ENCODE measurements at places on chromosomes 3 and 15. TPM values are rescaled to one million over a fixed set of nuclear protein-coding genes. Genes with fewer than 3 reads are reported as not detected.

Gene GABRR3
- total RNA-seq: not detected

Gene ERC2
- total RNA-seq: 17.0 TPM

Gene PCLAF
- total RNA-seq: 2.6 TPM

Gene SAMD7
- total RNA-seq: not detected

Gene XCR1
- not detected for total RNA-seq

Gene TGM5
- not detected for total RNA-seq

Gene LSAMP
- total RNA-seq: 12.2 TPM

Gene HDAC11
- 17.3 TPM for total RNA-seq

Gene RAB8B
- total RNA-seq: 21.5 TPM

Gene CFAP91
- 3.3 TPM for total RNA-seq

Gene KCNAB1
- not detected for total RNA-seq

Gene CPLX3
- total RNA-seq: not detected

Gene FSD2
- not detected for total RNA-seq

Gene FRMD4B
- 13.6 TPM for total RNA-seq

Gene SH2D7
- total RNA-seq: not detected

Gene FOXL2
- 0.68 TPM for total RNA-seq

DNA sequence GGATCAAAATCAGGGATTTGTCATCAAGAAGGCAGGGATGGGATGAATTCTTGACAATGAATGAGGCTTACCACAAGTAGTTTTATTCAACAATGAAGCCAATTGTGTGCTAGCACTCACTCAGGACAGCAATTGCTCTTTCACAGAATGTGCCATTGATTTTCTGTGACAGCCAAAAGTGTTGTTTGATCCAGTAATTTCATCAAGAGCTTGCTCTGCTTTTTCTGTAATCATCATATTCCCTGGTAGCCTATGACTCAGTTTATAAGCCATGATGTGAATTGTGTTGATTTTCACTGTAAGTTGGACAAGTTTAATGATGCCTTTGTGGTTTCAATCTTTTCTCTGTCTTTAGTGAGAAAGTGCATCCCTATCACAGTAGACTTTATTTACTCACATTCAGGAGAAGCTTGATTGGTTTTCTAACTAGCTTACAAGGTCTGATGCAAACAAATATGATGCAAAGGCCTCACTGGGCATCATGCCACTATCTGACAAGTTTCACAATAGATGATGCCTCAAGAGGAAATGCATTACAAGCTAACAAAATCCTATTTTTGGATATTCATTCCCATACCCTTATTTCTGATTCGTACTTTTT lies 13.6 kb upstream of the CSRNP1 start:
- no peak for DNase-seq

GRCh38 chr3:174581558-174581957 lies 277.6 kb upstream of the NAALADL2 start:
- DNase-seq: no peak

GRCh38 chr3:23431764-23432163 lies 228.6 kb downstream of the UBE2E2 start:
- DNase-seq: no peak

DNA sequence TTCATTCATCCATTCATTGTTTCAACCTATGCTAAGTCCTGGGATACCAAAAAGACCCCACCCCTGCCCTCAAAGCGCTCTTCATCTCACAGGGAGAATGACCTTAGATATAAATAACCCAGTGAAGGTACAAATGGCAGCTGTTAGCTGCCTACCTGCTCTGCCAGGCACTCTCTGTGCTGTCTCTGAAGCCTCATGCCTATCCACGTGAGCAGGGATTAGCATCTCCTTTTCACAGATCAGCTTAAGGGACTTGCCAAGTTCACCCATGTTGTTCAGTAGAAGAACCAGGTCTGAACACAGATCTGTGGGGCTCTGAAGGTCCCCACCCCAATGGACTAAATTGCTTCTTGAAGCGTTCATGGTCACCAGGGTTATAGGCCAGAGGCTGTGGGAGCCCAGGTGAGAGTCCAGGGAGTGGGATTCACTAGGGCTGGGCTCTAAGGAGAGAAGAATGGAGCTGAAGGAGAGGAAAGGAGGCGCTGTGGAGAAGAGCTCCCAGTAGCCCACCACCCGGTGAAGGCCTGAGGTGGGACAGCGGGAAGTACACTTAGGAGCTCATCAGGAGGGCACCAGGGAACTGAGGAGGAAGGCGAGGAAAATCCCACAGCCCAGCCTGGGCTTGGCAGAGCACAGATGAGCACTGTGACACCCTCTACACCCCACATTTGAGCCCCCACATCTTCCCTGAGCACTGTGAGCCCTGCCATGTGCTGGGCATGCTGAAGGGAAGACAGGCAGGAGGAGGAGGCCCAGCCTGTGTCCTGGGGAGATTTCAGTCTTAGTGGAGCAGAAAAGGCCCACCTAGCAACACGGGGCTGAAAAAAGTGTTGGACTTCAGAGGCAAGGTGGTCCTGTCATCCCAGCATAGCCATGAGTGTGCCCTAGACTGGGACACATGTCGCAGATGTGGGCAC lies 20.4 kb downstream of the RBP1 start:
- no peak for DNase-seq

GRCh38 chr15:101532865-101533264 lies 43.4 kb upstream of the PCSK6 start:
- DNase-seq: no peak

DNA sequence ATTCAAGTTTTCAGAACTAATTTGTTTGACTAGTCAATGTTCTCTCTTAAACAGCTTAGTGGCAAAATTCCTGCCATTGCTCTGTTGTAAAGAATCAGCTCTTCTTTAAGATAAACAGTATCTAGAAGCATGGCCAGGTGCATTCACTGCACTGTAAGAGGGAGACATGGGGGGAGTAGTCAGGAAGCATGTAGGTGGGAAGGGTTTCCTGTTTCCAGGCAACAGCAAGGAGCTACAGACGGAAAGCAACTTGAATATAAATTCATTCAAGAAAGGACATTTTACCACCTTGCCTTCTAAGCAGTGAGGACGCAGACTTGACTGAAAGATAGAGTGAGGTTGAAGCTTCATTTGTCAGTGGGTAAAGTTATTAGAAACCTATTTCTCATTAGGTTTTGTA lies 55.3 kb downstream of the BBX start:
- no peak for DNase-seq

- DNase-seq: no peak
These were observed 81.1 kb downstream of the PDCD6IP start for GRCh38 chr3:33879540-33879939.

GRCh38 chr3:126937533-126937932 lies 45.4 kb upstream of the PLXNA1 start:
- DNase-seq: no peak

DNA sequence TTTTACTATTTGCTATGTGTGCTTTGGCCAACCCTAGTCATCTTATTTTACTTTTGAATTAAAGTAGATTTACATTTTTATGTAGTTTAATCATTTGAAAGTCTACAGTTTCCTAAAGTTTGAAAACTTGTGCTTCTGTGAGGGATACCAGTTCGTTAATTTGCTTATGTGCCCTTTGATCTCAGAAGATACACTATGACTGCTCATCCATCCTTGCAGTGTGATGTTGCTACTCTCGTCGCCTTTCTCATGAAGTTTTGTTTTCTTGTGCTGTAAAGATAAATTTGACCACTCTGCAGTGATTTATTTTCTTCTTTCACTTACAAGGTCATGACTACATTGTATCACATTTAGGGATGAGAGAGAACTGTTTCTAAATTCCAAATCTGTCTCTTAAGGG lies 16.3 kb downstream of the SNRPN start:
- no peak for DNase-seq

DNA sequence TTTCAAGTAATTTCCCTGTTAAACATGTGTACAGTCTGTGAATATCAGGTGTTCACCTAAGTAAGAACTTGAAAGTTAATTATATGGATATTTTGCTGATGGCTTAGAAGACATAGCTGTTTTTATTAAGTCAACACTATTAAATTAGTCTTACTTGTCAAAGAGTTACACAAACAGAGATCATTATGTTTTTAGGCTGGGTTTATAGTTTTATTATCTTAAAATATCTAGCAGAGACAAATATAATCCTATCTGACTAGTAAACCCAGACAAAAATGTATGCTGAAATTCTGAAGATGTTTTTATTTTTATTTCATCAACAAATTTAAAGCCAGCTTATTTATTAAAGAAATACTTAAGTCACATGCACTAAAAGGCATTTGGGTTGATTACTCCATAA lies 51.2 kb upstream of the CCK start:
- DNase-seq: no peak

GRCh38 chr3:46184469-46184868 lies 23.6 kb downstream of the CCR1 start:
- peak; percentile 44 for DNase-seq

GRCh38 chr3:150607267-150608065 lies 4.3 kb downstream of the SELENOT start:
- DNase-seq: no peak

DNA sequence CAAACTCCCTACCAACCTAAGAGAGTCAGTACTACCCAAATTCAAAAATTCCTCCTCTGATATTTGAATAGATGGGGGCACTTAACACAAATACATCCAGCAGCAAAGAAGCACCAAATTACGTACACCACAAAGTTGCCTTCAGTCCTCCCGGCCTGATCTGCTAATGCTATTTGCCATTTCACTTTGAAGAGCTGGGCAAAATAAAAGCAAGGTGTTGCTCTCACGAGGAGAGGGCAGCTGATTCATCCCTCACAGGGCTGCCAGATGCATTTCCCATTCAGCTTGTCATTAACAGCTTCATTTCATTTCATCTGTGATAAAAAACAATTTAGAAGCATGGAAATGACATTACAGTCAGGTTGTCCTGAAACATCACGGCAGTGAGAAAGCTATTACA lies 283.4 kb upstream of the VEPH1 start:
- DNase-seq: no peak

GRCh38 chr15:74511583-74511982 lies 29.4 kb upstream of the ARID3B start:
- no peak for DNase-seq

DNA sequence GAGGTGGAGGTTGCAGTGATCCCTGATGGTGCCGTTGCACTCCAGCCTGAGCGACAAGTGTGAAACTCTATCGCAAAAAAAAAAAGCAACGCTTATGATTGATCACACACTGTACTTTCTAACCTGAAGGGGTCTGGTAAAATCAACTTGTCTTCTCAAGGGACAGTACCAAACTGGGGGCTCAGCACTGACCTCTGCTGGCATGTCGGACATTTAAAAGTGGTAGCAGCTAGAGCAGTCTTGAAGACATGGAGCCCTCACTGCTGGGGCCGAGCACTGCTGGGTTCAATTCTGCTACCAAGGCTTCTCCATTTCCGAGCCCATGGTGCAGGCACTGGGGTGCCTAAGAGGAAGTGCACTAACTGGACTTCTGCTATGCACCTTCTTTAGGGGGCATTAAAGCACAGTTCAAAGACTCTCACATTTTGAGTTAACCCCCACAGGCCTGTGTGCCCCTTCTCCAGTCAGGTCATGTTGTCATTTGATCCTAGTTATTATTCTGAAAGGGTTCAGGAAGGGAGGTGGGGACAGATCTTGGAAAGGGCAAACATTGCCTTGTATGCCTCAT lies 26.4 kb upstream of the LAMP3 start:
- no peak for DNase-seq

DNA sequence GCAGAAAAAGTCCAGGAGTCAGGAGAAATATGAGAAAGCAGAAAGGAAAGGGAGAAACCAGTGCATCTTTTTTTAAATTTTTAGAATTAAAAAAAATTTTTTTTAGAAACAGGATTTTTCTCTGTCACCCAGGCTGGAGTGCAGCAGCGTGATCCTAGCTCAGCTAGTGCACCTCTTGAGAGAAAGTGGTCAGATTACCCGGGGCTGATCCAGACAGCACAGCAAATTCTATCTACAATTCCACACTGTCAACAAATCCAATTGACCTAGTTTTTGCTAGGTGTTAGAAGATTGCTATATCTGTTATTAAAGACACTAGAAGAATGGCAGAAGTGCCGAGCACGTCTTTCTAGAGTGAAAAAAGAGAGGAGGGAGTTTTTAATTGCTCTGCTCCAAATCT lies 117.3 kb downstream of the RFTN1 start:
- no peak for DNase-seq

DNA sequence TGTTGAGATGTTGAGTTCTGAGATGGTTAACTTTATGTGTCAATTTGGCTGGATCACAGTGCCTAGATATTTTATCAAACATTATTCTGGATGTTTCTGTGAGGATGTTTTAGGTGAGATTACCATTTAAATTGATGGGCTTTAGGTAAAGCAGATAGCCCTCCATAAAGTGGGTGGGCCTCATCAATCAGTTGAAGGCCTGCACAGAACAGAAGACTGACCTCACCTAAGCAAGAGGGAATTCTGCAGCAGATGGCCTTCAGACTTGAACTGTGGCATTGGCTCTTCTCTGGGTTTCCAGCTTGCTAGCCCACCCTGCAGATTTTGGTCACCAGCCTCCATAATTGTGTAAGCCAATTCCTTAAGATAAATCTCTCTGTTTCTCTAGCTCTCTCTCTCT lies 260.4 kb upstream of the VEPH1 start:
- DNase-seq: no peak

DNA sequence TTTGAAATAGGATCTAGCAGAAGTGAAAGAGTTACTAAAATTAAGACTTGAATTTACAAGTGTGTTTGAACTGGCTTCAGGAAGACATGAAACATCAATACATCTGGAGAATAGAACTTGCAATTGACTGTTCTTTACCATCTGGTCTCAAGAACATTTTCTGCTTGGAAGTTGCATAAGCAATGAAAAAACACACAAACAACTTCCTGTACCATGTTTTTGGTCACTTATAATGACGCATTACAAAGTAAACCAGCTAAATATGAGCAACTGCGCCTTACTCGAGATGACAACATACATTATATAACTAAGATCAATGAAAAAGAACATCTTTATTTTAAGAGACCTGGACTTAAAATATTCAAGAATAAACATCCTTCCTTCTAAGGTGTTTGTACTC lies 112.5 kb downstream of the TIGIT start:
- DNase-seq: no peak

- no peak for DNase-seq
These were observed 283.8 kb downstream of the GABRG3 start for GRCh38 chr15:27254801-27255200.

DNA sequence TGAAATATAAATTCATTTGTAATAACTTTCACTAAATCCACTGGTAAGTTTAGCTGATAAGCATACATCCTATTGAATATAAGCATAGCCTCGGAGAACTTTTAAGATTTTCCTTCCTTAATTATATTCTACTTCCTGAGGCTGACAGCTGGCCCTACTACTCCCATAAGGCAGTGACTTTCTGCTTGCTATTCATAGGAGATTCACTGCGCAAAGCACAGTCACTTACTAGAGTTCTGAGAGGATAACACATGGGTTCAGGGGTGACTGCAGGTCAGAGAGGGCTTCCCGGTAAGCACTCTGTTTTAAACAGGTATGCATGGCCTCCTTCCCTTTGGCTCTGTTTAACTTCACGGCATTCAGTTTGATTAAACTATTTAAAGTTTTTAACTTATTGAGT lies 75.8 kb downstream of the FAIM start:
- no peak for DNase-seq

GRCh38 chr3:161560008-161560637 lies 63.5 kb downstream of the OTOL1 start:
- no peak for DNase-seq

GRCh38 chr3:179474480-179474879 lies 23.2 kb upstream of the GNB4 start:
- no peak for DNase-seq

GRCh38 chr3:79257791-79258190 lies 510.0 kb downstream of the ROBO1 start:
- DNase-seq: no peak

GRCh38 chr3:114899186-114899931 lies 247.7 kb downstream of the ZBTB20 start:
- peak; percentile 82 for DNase-seq
